ENCODE measurements at places on chromosomes 5 and 9.

- DNase-seq, result no peak
These were observed 707.4 kb upstream of the COX7C start for GRCh38 chr5:85910335-85910734.

DNA sequence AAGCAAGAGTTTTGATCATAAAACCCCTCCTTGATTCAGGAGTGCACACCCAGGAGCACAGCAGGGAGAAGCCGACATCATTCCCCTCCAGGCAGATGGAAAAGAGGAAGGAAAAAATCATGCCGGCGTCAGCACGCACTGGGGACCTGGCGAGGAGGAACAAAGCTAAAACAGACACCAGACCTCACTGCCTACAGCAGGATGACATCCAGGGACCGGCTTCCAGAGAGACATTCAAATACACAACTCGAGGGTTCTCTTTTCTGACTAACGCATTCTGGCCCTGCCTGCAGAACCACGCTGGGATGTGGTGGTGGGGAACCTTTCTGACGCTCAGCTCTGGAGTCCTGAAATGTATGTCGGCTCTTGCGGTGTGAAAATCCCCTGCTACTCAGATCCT lies 2.7 kb downstream of the UBAC1 start:
- DNase-seq, result no peak

- DNase-seq, result no peak
These were observed 134.9 kb downstream of the ST8SIA4 start for GRCh38 chr5:100768221-100768620.

GRCh38 chr5:87069974-87070608 lies 197.6 kb upstream of the RASA1 start:
- DNase-seq, result no peak

DNA sequence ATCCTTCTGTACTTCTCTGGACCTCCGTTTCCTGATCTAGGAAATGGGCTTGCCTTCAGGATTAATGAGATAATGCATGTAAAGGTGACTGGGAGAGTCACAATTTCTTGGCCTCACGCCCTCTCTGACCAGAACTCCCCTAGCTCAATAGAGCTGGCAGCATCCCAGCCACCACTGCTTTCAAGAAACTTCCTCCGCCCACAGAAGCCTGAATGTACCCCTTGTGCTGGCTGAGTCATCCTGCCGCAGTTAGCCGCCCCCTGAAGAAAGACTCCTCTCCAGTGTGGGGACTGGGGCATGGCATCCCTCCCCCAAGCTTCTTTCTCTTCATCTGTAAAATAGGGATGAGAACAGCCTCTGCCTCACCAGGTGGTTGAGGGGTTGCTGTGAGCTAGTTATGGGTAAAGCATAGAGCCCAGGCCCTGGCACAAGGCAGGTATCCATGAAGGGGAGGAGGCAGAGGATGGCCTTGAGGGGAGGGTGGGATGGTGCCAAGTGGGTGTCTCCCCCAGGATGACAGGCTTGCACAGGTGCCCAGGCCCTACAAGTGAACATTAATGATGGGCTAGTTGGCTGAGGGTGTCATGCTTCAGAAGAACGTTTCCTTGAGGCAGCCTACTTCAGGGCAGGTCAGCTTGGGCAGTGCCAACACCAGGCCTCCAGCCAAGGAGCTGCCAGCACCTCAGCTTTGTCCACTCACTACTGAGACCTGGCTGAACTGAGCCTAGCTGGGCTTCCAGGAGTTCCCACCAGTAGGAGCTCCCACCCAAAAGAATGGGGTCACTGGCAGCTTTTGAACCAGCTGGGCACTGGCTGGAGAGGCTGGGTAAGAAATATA lies 3.4 kb downstream of the PDLIM4 start:
- DNase-seq, result peak; percentile 56

DNA sequence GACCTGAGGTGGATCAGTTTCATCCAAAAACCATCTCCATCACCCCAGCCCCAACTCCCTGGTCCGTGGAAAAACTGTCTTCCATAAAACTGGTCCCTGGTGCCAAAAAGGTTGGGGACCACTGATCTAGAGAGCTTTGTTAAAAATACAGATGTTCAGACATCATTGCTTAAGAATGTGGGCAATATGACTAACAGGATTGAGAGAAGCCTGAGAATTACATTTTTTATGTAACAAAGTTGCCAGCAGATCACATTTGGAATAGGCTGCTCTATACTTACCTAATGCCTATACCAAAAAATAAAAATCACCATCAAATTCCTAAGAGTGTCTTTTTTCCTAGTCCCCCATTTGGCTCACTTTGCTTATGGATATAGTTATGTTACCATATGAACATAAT lies 143.3 kb downstream of the RAPGEF6 start:
- no peak for DNase-seq

DNA sequence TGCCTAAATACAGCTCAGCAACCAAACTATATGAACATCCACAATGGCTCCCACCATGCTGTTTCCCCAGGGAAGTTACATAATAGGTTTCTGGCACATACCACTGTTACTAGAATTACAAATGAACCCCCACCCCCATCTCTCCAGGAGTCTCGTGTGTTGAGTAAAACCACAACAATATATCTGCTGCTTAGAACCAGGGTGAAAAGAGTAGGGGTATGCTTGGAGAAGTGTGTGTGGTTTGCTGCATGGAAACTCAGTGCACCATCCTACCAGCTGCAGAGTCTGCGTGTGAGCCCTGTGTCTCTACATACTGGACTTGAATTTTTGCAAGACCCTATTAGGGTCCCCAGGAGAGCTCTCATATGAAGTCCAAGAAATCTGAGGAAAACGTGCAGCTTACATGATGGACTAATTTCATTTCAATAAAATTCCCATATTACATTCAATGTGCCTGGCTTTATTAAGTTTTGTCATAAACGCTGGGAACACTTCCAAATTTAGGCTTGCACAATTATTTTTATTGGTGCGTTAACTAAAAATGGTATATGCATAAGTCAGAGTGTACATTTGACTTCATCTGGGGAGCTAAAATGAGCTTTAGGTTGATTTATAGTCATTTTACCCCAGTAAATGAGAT lies 104.5 kb upstream of the NFIB start:
- no peak for DNase-seq

DNA sequence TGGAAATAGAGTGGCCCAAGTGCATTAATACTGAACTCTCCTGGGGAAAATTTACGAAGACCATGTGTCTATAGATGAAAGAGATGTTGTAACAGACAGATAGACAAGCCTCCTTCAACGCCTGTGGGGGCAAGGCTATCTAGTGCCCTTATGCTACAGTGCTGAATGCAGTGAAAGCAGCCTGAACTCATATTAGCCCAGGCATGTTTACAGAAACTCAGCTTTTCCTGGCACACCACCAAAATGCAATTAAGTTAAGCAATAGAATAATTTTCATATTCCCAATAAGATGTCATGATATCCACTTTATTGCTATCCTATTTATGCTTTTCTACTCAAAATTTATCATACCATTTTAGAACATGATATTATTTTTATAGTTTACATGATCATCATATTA lies 277.0 kb downstream of the DIRAS2 start:
- DNase-seq, result no peak

- no peak for DNase-seq
These were observed 41.9 kb downstream of the VCAN start for GRCh38 chr5:83513491-83513890.

- DNase-seq, result no peak
These were observed 466.2 kb downstream of the SPOCK1 start for GRCh38 chr5:137032929-137033328.

DNA sequence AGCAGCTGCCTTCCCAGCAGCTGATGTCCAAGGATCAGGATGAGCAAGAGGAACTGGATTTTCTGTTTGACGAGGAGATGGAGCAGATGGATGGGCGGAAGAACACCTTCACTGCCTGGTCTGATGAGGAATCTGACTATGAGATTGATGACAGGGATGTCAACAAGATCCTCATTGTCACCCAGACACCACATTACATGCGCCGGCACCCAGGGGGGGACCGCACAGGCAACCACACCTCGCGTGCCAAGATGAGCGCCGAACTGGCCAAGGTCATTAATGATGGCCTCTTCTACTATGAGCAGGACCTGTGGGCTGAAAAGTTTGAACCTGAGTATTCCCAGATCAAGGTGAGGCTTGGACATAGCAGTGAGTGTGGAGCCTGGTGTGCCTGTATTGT lies 46.9 kb downstream of the LARP1 start:
- no peak for DNase-seq

- no peak for DNase-seq
These were observed 21.7 kb downstream of the TCF7 start for GRCh38 chr5:134136221-134136631.

GRCh38 chr5:140038373-140038957 lies 4.6 kb downstream of the NRG2 start:
- no peak for DNase-seq

GRCh38 chr5:172370648-172371545 lies 83.4 kb downstream of the SH3PXD2B start:
- DNase-seq, result no peak

DNA sequence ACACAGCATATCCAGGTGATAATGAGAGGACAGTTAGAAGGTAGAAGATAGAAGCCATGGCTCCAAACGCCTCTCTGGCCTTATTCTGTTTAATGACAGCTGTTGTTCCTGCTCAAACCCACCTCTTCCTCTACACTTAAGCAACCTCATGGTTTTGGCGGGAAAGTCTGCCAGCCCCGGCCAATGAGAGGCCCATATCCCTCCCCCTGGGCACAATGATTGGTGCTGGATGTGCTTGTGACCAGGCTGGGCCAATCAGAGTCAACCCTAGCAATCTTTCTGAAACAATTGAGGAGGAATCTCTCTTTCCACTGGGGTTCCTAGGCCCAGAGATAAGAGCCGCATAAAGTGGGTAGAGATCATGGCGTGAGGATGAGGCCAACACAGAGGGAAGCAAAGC lies 4.8 kb upstream of the GFI1B start:
- DNase-seq, result no peak

DNA sequence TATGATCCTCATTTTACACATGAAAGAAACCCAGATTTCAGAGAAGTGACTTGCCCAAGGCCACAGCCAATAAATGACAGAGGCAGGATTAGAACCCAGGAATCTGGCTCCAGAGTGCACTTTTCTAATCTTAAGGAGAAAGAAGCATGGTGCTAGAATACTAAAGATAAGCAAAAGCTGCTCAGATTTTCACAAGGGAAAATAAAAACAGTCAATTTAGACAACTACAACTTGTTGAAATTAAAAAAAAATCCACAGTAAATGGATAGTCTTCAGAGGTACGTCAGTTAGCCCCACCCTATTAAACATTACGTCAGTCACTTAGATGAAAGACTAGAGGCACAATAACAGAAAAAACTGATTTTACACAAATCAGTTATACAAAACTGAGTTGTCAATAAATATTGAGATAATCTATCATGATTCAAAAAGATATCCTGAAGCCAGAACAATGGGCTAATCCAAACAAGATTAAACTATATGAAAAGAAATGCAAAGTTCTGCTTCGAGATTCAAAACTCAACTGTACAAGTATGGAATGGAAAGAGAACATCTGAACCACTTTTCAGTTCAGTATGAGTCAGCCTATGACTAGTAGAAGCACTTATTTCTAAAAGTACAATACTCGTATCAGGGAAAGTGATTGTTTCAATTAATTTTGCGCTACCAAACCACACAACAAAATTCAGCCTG lies 9.3 kb downstream of the TMEM245 start:
- no peak for DNase-seq

- DNase-seq, result no peak
These were observed 473.5 kb downstream of the ACTL7B start for GRCh38 chr9:108382310-108382709.

DNA sequence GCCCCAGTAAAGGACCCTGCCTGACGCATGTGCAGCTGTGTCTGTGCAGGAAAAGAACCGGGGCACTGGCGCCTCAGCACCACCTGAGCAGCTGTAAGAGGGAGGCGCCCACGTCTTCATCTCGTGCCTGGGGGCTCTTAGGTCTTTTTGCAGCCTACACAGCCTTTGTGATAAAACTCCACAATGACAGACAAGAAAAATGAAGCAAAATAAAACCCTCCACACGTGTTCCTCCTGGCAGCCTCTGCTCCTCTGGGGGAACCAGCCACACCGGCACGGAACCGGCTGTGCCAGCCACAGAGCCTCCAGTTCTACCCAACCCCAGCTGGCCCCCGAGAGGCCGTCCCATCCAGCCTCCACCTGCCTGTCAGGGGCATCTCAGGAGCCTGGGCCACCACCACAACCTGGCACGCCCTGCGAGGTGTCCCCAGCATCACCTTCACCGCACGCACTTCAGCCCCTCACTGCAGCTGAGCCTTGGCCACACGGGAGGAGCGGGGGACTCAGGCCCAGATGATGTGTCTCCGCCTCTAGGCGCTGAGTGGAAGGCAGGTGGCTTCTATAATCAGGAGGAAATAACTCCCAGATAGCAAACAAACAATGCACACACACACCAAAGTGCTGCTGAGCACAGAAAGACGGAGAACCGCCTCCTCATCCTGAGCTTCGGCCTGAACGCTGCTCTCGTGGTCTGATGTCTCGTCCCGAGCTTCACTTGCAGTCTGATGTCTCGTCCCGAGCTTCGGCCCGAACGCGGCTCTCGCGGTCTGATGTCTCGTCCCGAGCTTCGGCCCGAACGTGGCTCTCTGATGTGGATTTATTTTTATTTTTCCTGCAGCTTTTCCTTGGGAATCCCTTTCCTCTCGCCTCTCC lies 28.6 kb upstream of the NSMF start:
- no peak for DNase-seq

DNA sequence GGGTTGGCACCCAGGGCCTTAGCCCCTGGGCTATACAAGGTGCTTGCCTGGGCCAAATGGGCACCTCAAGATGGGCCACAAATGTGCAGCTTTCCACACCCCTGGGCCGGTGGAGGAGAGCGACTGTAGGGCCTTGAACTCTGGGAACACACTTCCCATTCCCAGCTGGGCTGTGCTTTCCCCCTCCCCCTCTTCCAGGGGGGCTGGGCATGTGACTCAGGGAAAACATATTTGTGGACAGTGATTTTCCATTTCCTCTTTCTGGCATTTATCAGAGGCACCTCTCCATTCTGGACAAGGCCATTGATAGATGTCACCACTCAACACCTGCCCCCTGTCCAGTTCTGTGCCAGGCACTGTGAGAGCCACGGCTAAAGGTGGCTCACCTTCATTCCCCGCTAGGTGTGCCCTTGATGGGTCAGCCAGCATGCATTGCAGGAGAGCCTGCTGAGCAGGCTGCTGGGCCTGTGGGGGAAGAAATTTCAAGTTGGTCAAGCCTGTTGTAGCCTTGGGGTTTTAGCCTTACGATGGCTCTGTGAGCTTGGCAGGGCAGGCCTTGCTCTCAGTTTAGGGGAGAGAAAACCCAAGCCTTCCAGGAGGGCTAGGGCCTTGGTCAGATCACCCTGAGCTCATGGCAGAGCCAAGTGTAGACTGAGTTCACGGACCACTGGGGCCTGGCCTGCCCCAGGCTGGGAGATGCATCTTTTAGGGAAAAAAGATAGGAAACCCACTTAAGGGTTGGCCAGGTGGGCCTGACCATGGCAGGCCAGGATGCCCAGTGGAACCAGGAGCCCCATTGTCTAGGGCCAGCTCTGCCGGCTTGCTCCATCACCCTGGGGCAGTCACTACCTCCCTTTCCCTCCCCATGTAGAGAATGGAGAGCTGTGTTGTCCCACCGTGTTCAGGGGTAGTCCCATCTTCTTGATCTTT lies 113.9 kb downstream of the DAB2IP start:
- no peak for DNase-seq

DNA sequence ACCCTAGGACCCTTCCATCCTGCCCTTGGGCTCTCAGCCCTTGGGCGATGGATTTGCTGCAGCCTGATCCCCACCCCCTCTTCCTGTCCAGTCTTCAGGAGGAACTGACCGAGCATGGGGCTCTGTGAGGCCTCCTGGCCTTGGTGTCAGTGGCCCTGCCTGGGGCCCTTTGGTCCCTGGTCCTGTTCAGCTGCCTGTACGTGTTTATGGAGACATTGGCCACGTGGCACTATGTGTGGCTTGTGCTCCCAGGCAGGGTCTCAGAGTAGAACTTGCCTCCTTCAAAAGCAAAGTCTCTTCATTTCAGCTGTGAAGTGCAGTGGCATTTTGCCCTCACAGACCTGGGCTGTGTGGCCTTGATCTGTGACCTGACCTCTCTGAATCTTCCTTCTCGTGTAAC lies 11.1 kb downstream of the FCN2 start:
- no peak for DNase-seq
